ENCODE measurements at places on chromosomes 7 and 10.

GRCh38 chr10:70930263-70931000, 42.1 kb upstream of the PCBD1 start:
- no peak for DNase-seq

DNA sequence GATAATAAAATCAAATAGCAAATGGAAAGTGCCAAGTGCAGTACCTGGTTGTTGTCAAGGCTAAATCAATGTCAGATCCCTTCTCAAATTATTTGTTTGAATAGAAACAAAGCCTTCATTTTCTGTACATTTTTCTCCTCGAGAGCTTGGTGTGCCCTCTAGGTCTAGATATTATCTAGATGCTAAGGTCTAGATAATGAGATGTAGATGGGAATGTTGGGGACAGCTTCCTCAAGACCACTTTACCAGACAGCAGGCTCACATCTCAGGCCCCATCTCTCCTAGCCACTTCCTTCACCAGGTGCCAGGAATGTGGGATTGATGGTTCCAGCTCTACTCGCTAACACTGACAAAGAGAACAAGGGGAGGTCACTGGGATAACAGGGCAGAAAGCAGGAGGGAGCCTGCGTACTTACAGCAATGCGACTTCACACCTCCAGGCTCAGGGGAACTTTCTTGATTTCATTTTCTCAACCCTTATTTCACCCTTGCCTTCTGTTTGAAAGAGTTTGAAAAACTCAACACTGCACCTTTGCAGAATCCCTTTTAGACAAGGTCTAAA, 451.4 kb upstream of the VSTM2A start:
- no peak for DNase-seq

DNA sequence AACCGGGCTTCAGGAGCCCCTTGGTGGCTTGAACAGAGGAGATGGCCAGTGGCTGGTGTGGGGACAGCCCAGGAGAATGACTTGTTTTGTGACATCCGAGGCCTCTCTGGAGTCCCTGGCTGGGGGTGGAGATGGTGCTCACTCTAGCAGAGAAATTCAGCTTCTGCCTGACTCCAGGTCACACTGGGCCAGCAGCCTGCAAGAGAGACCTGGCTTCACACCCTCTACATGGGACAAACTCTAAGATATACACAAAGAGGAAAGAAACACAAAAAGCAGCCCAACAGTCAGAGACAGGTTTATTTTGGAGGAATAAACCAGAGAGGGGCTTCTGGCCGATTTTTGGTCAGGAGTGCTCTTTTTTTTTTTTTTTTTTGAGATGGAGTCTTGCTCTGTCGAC, 132.8 kb downstream of the ELFN1 start:
- DNase-seq = no peak

- no peak for DNase-seq
Observed at GRCh38 chr10:116287906-116288501, 15.0 kb upstream of the GFRA1 start.

DNA sequence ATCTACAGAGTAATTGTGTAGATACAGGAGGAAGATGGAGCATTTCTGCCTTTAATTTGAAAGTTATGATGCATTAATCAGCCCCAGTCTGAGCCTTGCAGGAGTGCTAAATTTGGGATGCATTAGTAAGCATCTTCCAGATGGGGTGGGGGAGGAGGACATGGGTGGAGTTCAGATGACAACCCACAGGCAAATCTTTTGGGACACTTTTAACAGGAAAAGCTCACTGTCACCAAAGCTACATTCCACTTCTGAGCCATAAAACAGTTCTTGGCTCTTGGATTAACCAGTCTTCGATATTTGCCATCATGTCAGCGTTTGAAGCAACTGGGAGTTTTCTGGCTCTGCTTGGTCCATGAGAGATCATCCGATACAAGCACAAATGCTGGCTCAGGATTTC, 121.1 kb downstream of the CXCL12 start:
- DNase-seq = no peak

- no peak for DNase-seq
Observed at GRCh38 chr10:52491246-52491995, 177.3 kb downstream of the DKK1 start.

- peak; percentile 57 for DNase-seq
Observed at GRCh38 chr10:124736491-124737136, 7.6 kb downstream of the FAM53B start.

- no peak for DNase-seq
Observed at GRCh38 chr7:138502023-138502767, 42.1 kb downstream of the TRIM24 start.

DNA sequence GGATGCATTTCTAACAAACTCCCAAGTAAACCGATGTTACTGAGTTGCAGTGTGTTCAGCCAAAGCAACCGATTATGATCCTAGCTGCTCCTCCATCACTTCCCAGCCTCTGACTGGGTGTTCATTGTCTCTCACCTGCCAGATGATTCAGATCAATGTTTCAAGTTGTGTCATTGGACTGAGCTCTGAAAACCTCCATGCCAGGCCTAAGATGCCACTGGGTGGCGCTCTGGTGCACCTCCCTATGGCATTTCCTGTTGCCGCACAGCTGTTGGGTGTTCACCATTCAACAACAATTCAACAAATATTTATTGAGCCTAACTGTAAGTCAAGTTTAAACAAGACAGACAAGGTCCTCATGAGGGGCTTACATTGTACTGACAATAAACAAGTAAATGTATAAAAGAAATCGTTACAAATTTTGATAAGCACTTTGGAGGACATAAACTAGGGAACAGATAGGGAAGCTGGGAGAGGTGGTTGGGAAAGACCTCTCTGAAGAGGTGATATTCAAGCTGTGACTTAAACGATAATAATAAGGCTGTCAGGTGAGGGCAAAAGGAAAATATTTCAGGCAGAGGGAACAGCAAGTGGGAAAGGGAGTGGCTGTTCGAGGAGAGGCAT, 22.8 kb downstream of the RGR start:
- peak; percentile 53 for DNase-seq

DNA sequence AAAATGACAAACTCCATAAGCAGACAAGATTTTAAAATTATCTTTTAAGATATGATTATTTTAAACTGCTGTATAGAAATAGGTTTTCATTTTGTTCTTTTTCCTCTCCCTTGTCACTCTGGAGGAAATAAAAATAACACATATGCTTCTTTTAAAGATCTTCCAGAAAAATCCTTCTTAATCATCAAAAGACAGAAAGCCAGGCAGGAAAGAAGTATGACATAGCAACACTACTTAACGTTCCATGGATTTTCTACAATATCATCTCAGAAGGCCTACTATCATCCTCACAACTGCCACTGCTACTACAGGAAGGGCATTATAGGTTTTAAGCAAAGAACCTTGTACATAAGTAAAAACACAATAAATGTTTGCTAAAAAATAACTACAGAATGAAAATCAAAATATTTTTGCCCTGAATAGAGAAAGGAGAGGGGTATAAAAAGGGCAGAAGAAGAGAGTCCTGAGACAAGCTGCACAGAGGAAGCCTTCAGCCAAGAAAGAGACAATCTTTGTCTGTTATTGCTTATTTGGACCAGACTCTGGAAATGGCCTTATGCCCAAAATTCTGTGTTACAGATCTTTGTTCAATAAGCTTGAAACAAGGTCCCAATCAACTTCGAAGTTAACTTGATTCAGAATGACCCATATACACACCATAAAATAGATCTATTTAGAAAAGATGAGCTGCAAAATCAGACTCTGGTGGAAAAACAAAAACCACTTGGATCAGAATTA, 67.8 kb downstream of the ABI1 start:
- DNase-seq = no peak

GRCh38 chr10:3330663-3331062, 158.1 kb upstream of the PITRM1 start:
- DNase-seq = no peak

GRCh38 chr10:89074120-89074519, 83.5 kb downstream of the FAS start:
- DNase-seq = no peak

DNA sequence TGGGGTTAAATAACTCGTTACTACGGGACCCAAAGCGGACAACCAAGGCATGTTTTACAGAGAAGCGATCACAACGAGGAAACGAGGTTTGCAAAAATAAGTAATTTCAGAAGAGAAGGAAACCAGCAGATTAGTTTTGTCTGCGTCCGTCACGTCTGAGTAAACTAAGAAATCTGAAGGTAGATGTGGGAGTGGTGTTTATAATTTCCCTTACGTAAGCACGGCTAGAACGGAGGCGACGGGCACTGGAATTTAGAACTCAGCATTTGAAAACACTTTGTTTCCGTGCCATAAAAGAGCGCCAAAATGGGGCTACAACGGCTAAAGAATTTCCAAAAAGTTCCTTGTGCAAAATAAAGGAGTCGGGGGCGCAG, 718 bp upstream of the UMAD1 start:
- DNase-seq = no peak

DNA sequence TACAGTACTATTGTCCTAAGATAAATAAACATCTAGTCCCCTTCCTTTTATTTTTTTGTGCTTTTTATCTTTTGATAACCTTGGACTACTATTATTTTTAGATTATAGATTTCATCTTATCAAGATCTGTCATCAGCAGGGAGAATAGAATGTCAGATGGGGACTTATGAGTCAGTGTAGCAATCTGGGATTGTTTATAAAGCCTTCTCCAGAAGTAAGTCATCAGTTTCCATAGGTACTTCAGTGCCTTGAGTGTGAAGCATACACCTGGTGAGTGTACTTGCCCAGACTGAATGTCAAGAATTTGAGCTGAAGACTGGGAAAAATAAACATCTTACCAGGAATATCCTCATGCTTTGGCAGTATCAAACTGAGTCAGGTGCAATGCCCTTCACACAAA, 2.1 kb downstream of the CASD1 start:
- no peak for DNase-seq

GRCh38 chr10:95214793-95215192, 20.8 kb downstream of the ACSM6 start:
- DNase-seq = no peak

- DNase-seq = no peak
Observed at GRCh38 chr7:47932466-47933037, 15.7 kb downstream of the PKD1L1 start.

DNA sequence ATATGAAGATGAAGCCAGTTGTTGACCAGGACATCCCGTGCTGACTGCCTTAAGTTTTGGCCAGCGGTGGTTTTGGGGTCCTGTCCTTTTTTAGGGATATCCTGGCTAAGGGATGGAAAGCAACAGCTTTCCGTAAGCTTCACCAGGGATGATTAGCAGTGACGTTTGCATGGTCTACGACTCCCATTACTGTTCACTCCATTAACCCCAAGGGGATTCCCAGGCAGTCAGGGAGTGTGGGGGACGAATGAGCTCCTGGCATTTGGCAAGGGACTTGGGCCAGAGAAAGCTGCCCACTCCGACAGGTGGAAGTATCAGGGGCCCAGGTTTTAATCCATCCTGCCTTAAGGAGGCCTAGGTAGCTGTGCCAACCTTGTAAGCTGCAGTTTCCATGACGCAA, 66.8 kb downstream of the ITGB1 start:
- DNase-seq = no peak

GRCh38 chr10:113520261-113520660, 32.6 kb upstream of the HABP2 start:
- DNase-seq = no peak

DNA sequence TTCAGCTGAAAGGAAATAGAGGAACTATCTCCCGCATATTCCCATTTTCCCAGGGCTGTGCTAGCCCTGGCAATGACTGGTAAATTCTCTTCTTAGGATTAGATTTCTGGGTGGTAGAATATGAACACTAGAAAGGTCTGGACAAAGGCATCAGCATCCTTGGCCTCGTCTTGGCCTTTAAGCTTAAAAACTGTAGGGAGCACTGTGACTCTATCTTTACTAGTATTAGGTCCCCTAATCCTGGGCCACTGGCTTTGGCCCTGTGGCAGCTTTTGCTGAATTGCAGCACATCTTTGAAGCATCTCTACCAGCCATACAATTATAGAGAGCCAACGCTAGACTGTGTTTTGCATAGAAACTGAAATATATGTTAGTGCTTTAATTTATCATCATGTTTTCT, 41.5 kb upstream of the EBLN1 start:
- DNase-seq = no peak

- no peak for DNase-seq
Observed at GRCh38 chr10:60964257-60965235, 20.6 kb upstream of the RHOBTB1 start.

DNA sequence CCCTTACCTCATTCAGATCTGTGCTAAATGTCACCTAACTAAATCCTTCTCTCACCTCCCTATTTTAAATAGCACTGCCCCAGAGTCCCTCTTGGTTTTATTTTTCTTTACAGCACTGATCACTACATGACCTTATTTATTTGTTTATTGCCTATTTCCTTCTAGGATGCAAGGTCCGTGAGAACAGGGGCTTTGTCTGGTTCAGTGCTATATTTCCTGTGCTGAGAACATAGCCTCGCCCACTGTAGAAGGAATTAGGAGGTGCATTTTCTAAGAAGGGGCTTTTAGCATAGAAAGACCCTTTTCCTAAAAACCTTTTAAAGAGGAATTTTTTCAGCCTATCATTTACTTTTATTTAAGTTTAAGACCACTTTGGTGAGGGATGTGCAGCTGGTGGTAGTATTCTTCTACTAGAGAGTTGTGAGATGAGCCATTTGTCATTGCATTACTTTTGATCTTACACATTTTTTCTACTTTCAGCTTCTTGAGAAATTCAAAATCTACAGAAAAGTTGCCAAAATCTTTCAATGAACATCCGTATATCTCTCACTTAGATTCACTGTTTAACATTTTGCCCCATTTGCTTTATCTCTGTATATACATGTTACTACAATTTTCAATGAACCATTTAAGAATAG, 13.5 kb upstream of the PCGF5 start:
- DNase-seq = no peak

- no peak for DNase-seq
Observed at GRCh38 chr7:12633582-12633981, 53.9 kb upstream of the ARL4A start.

GRCh38 chr7:78194611-78195010, 396.0 kb downstream of the PHTF2 start:
- no peak for DNase-seq

GRCh38 chr10:124864421-124865193, 63.0 kb downstream of the ABRAXAS2 start:
- no peak for DNase-seq

DNA sequence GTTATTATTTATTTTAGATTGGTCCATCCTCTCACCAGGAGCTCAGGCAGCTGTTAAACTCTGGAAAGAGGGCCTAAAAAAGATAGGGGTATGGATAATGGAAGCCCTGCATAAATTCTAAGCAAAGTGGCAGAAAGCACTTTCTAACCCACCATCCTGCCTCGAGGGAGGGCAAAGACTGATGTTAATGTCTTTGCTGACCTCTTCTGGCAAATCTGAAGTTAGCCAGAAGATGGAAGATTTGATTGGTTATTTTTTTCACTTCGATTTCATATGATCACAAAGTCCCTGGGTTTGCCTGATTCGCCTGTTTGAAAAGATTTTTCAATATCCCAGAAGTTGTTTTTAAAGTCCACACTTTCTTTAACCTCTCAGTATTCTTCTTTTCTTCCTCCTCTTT, 24.8 kb downstream of the OR9A2 start:
- no peak for DNase-seq

All from H1 (cell line).